ENCODE measurements at places on chromosomes 12 and 14. TPM values are rescaled to one million over a fixed set of nuclear protein-coding genes. Genes with fewer than 3 reads are reported as not detected.

DNA sequence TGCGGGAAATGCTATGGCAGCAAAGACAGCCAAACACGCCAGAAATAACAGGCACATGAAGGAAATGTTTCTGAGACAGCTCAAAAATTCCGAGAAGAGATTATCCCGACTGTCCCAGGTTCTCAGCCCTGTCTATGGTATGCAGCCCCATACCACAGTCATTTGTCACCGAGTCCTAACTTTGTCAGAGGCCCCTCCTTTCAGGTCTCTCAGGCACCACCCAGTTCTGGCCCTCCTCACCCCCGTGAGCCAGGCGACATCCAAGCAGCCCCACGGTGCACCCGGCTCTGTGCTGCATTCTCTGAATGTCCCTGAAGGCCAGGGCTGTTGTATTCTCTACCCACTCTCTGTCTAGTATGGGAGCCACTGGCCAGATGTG, 24.0 kb downstream of the SSH1 start:
- no peaks in the 10 kb centered on the region for H3K27me3 ChIP-seq
- peak overlapping the region; percentile 100 for H3K27ac ChIP-seq
- peaks cover 76% of the 10 kb centered on the region for H3K4me1 ChIP-seq
- H3K36me3 ChIP-seq, result peaks cover 52% of the 10 kb centered on the region
- DNase-seq, result peak; percentile 95

DNA sequence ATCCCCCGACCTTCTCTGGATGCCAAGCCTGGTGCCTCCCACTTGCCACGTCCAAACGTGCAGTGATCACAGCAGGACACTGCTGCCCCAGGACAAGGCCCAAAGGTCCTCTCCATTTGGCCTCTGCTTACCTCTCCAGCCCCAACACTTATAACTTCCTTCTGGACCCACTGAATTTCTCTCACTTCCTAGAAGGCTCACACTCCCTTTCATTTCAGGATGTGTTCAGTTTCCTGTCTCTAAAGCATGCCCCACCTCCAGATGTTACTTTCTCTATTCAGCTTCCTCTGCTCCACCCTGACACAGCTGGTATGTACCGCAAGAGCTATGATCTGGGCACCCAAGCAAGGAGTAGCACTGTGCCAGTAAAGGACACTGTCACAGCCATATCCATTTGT, 33.0 kb downstream of the CDKL1 start:
- H3K4me1 ChIP-seq, result peaks cover 14% of the 10 kb centered on the region
- no peaks in the 10 kb centered on the region for H3K27me3 ChIP-seq
- H3K4me3 ChIP-seq, result peak overlapping the region; percentile 71
- no peaks in the 10 kb centered on the region for H3K36me3 ChIP-seq

DNA sequence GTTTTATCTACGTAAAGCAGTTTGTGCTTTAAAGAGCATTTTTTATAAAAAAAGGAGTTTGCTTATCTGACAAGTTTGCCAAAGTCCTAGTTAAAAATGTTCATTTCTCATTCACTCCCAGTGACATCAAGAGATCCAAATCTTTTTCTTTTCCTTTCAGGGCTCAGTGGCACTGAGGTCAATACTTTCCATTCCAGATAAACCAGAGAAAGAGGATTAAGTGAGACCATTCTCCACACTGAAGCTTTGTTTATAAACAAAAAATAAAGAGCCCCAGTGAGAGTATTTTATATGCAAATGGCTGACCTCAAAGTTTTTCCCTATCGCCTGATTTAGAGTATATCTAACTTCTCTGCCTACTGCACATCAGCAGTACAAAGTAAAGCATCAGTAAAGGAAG, 199.8 kb downstream of the ALG10B start:
- H3K4me1 ChIP-seq, result no peaks in the 10 kb centered on the region
- H3K27me3 ChIP-seq, result no peaks in the 10 kb centered on the region
- no peaks in the 10 kb centered on the region for H3K36me3 ChIP-seq
- DNase-seq, result no peak
- H3K27ac ChIP-seq, result no peak overlapping the region

DNA sequence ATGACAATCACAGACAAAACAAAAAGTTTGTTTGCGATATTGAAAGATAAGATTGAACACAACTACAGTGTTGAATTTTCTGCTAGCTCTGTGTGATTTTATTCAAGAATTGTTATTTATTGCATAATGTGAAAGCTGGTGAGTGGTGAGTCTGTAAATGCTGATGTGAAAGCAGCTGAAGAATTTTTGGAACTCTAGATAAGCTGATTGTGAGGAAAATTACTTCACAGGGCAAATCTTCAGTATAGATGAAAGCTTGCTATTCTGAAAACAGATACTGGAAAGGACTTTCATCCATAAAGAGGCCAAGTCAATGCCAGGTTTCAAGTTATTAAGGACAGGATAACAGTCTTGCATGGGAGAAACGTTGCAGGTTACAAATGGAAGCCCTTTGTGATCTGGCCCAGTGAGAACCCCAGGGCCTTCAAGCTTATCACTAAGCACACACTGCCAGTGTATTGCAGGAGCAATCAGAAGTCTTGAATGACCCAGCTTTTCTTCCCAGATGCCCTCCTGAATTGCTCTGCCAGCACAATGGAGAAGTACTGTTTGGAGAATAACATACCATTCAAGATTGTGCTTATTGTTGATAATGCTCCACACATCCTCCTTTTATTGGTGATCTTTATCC, 153.7 kb downstream of the PCNX1 start:
- no peaks in the 10 kb centered on the region for H3K27me3 ChIP-seq
- peak overlapping the region; percentile 50 for H3K27ac ChIP-seq
- peak; percentile 24 for DNase-seq
- H3K4me3 ChIP-seq, result no peak overlapping the region

- H3K36me3 ChIP-seq, result no peaks in the 10 kb centered on the region
- H3K27ac ChIP-seq, result no peak overlapping the region
- DNase-seq, result no peak
- no peak overlapping the region for H3K4me3 ChIP-seq
- H3K27me3 ChIP-seq, result no peaks in the 10 kb centered on the region
Measured at GRCh38 chr12:6736754-6737153, 12.9 kb downstream of the COPS7A start.

GRCh38 chr12:75058228-75058627, 151.4 kb downstream of the KCNC2 start:
- H3K36me3 ChIP-seq, result no peaks in the 10 kb centered on the region
- H3K4me3 ChIP-seq, result no peak overlapping the region
- H3K4me1 ChIP-seq, result no peaks in the 10 kb centered on the region
- no peak overlapping the region for H3K27ac ChIP-seq
- H3K27me3 ChIP-seq, result 0 out of 2 replicates have a peak, but pooled peaks cover 6% of the 10 kb centered on the region
- no peak for DNase-seq

DNA sequence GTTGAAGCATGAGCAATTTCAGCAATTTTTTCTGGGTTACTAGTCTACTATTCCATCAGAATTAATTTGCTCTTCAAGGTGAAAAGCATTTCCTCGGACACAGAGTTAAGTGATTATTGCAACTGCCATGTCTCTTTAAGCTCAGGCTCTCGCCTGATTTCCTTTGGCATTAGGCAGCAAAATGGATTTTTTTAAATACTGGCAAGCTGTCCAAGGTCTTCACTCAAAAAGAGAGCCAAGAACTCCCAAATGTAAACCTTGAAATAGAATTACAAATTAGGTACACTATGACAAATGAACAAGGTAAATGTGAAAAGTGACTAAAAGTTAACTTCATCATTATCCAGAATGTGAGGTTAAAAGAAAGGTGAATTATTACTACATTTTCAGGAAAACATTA, 111.9 kb downstream of the GARIN6 start:
- H3K4me1 ChIP-seq, result no peaks in the 10 kb centered on the region
- H3K36me3 ChIP-seq, result no peaks in the 10 kb centered on the region
- no peak for DNase-seq
- H3K27me3 ChIP-seq, result no peaks in the 10 kb centered on the region

- H3K36me3 ChIP-seq, result no peaks in the 10 kb centered on the region
- peaks cover 13% of the 10 kb centered on the region for H3K4me1 ChIP-seq
- no peak overlapping the region for H3K4me3 ChIP-seq
- H3K27me3 ChIP-seq, result no peaks in the 10 kb centered on the region
- no peak overlapping the region for H3K27ac ChIP-seq
- no peak for DNase-seq
Measured at GRCh38 chr12:121404734-121405133, 4.8 kb downstream of the RNF34 start.

DNA sequence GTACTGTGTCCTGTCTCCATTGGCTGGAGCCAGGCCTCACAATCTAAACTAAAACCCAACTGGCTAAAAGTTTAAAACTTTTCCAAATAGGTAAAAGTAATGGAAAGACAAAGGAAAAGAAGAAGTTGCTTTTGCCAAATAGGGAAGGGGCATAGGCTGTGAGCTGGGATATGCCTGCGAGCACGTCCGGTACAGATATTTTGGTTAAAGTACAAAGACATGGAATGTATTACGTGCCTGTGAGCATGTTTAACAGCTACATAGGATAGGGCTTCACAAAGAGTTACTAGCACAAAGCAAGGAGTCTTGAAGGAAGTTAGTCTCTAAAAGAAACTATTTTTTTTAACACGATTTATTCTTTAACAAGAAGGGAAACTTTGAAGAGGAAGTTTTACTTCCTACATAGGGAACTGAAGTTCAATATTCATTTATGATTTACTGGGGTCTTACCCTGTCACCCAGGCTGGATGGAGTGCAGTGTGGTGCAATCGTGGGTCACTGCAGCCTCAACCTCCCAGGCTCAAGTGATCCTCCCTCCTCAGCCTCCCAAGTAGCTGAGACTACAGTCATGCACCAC, 41.9 kb upstream of the INF2 start:
- no peaks in the 10 kb centered on the region for H3K36me3 ChIP-seq
- no peaks in the 10 kb centered on the region for H3K4me1 ChIP-seq
- DNase-seq, result no peak
- no peak overlapping the region for H3K27ac ChIP-seq

GRCh38 chr12:15597125-15597830, 191.9 kb downstream of the EPS8 start:
- DNase-seq, result no peak
- no peaks in the 10 kb centered on the region for H3K36me3 ChIP-seq
- no peak overlapping the region for H3K27ac ChIP-seq
- no peaks in the 10 kb centered on the region for H3K27me3 ChIP-seq
- H3K4me3 ChIP-seq, result no peak overlapping the region
- peaks cover 36% of the 10 kb centered on the region for H3K4me1 ChIP-seq

DNA sequence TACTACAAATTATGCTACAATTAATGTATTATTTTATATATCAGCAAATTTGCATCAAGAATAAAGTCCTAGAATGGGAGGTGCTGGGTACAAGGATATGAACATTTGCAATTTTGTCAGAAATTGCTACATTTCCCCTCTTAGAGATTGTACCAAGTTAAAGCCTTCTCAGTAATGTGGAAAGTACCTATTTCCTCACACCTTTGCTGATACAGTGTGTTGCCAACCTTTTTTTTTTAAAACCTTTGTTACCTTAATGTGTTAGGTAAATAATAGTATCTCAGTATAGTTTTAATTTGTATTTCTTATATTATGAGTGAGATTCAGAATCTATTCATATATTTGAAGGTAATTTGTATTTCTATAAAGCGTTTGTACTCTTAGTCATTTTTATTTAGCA, 95.4 kb upstream of the HIF1A start:
- no peaks in the 10 kb centered on the region for H3K27me3 ChIP-seq
- H3K36me3 ChIP-seq, result no peaks in the 10 kb centered on the region
- H3K27ac ChIP-seq, result no peak overlapping the region
- peaks cover 36% of the 10 kb centered on the region for H3K4me1 ChIP-seq
- H3K4me3 ChIP-seq, result no peak overlapping the region

DNA sequence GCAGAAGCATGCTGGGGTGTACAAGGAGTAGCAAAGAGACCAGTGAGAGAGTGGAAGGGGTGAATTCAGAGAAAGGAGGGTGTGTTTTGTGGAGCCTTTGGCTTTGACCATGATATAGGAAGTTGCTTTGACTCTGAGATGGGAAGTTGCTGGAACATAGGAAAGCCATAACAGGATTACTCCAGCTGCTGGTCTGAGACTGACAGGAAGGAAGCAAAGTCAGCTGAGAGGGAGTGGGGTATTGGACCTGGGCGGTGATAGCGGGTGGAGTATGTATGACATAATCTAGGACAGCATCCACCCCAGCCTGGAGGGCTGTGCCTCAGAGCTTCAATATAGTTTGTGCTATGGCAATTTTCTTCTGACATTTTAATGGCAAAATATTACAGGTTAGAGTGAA, 324.4 kb downstream of the PDZRN4 start:
- H3K27ac ChIP-seq, result no peak overlapping the region
- H3K4me1 ChIP-seq, result no peaks in the 10 kb centered on the region
- no peak for DNase-seq
- peaks cover 8% of the 10 kb centered on the region for H3K27me3 ChIP-seq
- H3K36me3 ChIP-seq, result no peaks in the 10 kb centered on the region

- H3K36me3 ChIP-seq, result no peaks in the 10 kb centered on the region
- peaks cover 5% of the 10 kb centered on the region for H3K4me1 ChIP-seq
- no peaks in the 10 kb centered on the region for H3K27me3 ChIP-seq
- H3K27ac ChIP-seq, result peak overlapping the region; percentile 53
- peak overlapping the region; percentile 41 for H3K4me3 ChIP-seq
Measured at GRCh38 chr14:55329999-55330710, 58.9 kb downstream of the FBXO34 start.

Gene CD163
- not detected for total RNA-seq

Gene HOXC10
- not detected for total RNA-seq

Gene CCDC177
- total RNA-seq, result not detected

Gene CD27
- total RNA-seq, result not detected
